ENCODE measurements at places on chromosomes 4 and X. TPM values are rescaled to one million over a fixed set of nuclear protein-coding genes. Genes with fewer than 3 reads are reported as not detected.

POU3F4 gene
- not detected for total RNA-seq

SLC6A14 gene
- 0.05 TPM for total RNA-seq

DNA sequence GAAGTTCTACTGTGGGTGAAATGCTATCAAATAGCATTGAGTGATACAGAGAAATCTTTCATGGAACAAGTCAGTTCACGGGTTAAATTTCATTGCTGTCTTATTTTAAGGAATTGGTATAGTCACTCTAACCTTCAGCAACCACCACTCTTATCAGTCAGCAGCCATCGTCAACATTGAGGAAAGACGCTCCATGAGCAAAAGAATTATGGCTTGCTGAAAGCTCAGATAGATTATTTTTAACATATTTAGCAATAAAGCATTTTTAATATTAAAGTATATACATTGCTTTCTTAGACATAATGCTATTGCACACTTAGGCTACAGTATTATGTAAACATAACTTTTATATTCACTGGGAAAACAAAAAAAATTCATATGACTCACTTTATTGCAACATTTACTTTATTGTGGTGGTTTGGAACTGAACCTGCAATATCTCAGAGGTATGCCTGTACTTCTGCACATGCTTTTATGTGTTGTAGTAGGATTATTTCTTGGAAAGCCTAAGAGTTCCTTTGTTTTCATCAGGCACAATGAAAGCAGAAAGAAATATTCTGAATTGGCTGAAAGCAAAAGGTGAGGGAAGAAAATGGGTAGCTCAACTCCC, 586.7 kb downstream of the GBA3 start:
- DNase-seq, result no peak

- DNase-seq, result no peak
Observed at GRCh38 chr4:128354205-128354821, 66.7 kb upstream of the PGRMC2 start.

DNA sequence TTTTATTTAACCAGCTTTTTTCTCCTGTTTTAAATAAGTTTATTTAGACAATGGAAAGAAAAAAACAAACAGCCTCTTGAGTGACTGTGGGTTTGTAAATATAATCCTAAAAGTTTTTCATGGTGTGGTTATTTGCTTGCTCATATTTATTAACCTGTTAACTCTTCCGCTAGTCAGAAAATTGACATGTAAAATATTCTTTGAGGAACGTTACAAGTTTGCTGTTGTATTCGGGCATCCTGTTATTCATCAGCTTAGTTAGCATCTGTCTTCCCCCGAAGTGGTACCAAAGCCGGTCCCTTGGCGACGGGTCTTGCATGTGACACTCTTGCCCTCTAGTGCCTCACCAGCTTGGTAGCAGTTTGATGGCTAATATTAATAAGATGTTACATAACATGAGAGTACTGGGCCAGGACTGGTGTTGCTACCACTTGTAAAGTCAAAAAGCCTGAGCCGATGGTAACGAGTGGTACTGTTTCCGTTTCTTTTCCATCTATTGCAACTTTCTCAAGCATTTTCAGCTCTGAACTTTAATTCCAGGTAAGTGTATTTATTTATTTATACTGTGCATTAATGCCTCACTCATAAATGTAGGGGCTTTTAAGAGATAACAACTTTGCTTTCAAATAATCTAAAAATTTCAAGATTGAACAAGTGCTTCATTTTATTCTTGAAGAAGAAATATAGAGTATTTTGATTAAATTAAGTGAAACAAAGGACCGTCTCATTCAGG, at the start of gene NDST3:
NDST3 (plus strand) TSS at position 434 of the 733 bp plus-strand sequence. CDS start 19,425 bp downstream, outside the sequence.
- DNase-seq, result no peak

CXCL6 gene
- not detected for total RNA-seq

NUDT10 gene
- not detected for total RNA-seq

GRCh38 chr4:136810626-136811025, 721.7 kb downstream of the PCDH18 start:
- DNase-seq, result no peak

- no peak for DNase-seq
Observed at GRCh38 chr4:53545273-53545672, 46.0 kb downstream of the LNX1 start.

DNA sequence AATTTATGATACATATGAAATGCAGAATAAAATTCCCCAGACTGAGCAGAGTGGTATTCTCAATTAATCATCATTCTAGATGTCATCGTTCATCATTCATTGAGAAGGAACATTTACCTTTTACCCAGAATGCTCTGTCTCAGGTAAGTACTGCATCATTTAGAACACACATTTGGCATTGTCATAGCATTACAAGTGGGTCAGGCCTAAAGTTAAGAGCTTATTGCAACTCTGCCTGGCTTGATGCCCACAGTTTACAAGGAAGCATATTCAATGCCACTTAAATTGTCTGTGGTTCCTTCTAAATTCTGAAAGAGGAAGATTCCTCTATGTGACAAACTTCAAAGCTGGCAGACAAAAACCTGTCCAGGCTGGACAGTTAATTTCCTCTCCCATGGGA, 87.3 kb downstream of the CAMK2D start:
- no peak for DNase-seq

PHEX gene
- 0.56 TPM for total RNA-seq

GASK1B gene
- total RNA-seq, result 0.21 TPM

DNA sequence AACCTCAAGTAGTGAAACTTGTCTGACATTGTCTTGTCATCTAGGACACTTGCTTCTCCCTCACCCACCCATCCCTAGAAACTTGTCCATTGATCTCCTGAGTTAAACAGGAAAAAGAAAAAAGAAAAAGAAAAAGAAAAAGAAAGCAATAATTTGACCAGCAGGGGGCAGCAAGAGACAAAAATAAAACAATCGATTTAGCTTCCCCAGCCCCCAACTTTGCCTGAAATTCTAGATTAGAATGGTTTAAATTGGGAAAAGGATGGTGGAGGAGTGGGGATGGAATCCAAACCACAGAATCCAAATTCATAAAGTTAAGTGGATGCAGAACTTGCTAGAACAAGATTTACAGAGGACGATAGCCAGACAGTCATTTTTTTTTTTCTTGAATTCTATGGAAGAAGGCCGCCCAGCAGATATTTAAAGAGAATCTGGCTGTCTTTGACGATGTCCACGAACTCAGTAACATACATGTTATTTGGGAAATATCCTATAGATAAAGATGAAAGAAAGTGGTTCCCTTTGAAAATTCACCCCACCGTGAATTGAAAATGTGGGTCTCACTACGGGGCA, 282.9 kb downstream of the USP46 start:
- no peak for DNase-seq

GRCh38 chr4:53534684-53535083, 56.6 kb downstream of the LNX1 start:
- no peak for DNase-seq

UGT2A1 gene
- not detected for total RNA-seq

APLN gene
- total RNA-seq, result not detected

DNA sequence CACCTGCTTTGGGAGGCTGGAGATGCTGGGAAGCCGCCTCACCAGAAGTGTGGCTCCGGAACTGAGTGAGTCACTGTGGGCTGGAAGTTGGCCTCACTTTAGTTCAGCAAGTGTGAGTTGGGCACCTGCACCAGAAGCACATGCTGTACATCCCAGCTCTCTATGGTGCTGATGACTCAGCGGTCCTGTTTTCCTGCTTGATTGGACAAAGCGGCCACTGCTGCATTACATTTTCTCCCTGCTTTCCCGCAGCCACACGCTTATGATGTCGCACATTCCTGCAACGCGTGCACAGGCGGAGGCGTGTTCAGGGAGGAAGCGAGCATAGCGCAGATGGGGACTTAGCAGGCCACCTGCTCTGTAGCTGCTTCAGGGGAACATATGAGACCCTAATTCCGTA, 26.7 kb upstream of the CLDN34 start:
- DNase-seq, result no peak

POU4F2 gene
- total RNA-seq, result not detected

- DNase-seq, result no peak
Observed at GRCh38 chr4:152052451-152053057, 291.7 kb upstream of the GATB start.

DNA sequence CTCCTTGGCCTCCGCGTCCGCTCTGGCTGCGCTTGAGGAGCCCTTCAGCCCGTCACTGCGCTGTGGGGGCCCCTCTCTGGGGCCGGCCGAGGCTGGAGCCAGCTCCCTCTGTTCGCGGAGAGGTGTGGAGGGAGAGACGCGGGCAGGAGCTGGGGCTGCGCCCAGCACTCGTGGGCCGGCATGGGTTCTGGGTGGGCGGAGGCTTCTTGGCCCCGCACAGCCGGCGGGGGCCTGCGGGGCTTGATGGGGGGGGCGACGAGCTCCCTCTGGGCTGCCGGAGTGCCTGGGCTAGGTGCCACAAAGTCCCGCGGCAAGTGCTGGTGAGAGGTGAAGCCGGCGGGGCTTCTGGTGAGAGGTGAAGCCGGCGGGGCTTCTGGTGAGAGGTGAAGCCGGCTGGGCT, 61.9 kb downstream of the ANKRD50 start:
- DNase-seq, result no peak

DNA sequence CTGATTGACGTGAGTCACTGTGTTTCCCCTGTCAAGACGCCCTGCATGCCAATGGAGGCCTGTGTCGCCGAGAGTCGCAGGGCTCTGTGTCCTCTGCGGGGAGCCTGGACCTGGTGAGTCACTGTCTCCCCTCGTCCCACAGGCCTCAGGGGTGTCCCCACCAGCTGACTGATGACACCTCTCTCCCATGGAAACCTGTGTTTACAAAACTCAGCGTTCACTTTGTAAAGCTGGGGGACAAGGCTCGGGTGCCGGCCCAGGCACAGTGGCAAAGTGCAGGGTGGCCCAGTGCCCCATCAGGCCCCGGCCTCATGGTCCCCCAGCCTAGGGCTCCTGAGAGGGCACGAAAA, 21.2 kb upstream of the HGFAC start:
- DNase-seq, result no peak

GRCh38 chrX:70998411-70999027, 67.6 kb upstream of the SLC7A3 start:
- no peak for DNase-seq

Measured in GM12878 (cell line).